AG20443 (cell line): ENCODE measurements at places on chromosomes 1 and 21.

- no peak for DNase-seq
These were observed 1372.9 kb upstream of the ADGRL2 start for GRCh38 chr1:80427881-80428280.

GRCh38 chr1:200483491-200484143, 73.8 kb upstream of the ZNF281 start:
- peak; percentile 93 for DNase-seq

DNA sequence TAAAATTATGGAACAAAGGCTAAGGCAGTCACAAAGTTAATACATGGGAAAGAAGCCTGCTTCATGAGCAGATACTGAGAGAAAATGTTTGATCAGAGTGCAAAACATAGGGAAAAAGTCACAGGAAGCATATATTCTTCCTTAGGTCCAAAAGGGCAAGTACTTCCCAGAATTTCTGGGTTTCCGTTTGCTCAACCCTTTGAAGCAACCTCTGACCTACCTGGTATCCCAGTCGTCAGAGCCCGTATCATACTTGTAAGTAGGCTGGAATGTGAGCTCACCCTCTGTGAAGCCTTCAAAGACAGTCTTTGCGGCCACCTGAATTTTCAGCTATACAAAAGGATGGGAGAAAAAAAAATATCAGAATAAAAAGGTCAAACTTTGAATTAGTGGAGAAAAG, 20.5 kb upstream of the MTF1 start:
- DNase-seq = no peak

DNA sequence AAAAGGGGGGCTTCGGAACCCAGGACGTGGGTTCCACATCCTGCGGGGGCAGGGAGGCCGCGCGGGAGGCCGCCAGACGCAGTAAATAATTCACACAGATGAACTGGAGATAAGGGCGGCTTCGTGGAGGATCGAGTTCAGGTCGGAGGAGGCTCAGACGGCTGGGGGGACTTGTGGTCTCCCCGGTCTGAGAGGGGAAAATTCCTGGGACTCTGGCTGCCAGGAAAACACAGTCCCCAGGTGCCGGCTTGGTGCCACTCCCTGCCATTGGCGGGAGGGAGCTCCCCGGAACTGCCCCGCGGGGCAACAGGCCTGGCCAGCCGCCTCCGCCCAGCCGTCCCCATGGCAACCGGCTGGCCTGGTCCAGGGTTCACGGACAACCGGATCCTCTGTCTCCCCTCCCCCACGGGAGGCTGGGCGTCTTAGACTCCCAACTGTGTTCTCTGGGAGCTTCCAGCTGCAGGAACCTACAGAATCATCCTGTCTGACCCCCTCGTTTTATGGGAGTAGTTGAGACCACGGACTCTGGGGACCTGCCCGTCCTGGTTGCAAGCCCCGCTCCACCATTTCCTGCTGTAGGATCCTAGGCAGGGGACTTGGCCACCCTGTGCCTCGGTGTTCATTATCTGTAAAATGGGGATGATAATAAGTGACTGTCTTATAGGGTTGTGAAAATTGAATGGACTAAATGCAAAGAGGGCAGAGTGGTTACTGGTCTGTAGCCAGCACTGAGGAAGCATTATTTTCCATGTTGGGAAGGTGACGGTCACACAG, 9.6 kb downstream of the CAMK2N1 start:
- DNase-seq = peak; percentile 51

DNA sequence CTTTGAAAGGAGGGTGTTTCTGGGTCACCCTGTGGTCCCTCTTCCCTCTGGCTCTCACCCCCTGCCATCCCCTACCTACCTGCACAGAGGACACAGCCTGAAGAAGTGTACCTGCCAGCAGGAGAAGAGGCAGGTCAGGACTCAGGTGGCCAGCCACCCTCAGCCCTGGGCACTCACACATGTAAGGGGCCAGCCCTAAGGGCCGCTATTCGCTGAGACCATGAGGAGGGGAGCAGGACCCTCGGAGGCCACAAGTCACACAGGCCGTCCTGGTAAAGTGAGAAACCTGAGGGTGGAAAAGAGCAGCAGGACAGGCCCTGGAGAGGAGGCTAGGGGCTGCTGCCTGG, 1.2 kb downstream of the ZNF692 start:
- no peak for DNase-seq
